ENCODE measurements at places on chromosomes 2 and 18.
A peak's percentile ranks its signal among the peaks of the same experiment; 100 is the strongest.

DNA sequence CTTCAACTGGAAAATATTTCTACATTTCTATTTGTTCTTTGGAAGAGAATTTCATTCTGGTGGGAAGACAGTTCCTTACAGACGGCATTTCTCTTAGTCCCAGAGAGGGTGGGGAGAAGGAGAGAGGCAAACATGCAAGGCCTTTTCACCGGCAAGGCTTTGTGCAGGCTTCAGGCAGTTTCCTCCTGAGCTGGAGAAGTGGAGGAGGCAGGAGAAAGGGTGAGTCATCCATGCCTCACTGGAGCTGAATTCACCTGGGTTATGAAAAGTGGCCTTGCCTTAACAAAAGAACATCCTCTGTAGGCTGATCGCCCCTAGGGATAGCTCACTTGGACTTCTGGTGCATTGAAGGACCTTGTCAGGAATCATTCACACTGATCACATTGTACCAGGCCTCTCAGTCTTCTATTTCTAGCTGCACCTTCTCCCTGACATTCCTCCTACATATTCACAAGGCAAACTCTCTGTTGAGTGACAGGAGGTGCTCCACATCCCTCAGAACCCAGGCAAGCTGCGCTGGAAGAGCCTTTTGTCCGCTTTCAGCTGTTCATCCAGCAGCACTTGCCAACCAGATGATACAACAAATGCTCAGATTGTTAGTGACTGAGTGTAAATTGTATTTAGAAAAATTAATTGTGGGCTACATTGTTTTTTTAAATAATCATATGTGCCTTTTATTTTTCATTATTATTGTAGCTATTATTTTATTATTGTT lies 796.1 kb downstream of the DCDC2C start:
- DNase-seq, result no peak

DNA sequence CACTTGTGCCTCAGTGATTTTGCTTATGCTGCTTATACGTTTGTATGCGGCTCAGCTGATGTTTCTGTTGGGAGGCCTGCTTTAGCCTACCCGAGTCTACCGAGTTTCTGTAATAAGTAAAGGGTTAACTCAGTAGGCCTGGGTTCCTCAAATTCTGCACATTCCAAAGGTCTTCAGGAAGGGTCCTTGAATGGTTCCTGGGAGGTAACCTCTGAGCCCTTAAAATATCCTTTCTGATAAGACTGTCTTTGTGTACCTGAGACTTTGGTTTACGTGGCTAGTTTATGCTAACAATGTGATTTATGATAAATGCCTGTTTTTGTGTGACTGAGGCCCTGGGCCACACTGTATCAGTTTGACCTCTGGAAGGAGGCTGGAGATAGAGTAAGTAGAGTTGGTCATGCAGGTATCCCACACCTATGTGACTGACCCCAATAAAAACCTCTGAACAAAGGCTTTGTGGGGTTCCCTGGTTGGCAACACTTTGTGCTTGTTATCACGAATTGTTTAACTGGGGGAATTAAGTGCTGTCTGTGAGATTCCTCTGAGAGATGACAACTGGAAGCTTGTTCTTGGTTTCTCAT lies 18.9 kb upstream of the PNPT1 start:
- DNase-seq, result no peak

GRCh38 chr2:71749671-71750101 lies 296.3 kb downstream of the DYSF start:
- no peak for DNase-seq

GRCh38 chr2:101734505-101735165 lies 37.1 kb downstream of the MAP4K4 start:
- no peak for DNase-seq

GRCh38 chr2:205367331-205367935 lies 314.9 kb upstream of the NRP2 start:
- DNase-seq, result no peak

DNA sequence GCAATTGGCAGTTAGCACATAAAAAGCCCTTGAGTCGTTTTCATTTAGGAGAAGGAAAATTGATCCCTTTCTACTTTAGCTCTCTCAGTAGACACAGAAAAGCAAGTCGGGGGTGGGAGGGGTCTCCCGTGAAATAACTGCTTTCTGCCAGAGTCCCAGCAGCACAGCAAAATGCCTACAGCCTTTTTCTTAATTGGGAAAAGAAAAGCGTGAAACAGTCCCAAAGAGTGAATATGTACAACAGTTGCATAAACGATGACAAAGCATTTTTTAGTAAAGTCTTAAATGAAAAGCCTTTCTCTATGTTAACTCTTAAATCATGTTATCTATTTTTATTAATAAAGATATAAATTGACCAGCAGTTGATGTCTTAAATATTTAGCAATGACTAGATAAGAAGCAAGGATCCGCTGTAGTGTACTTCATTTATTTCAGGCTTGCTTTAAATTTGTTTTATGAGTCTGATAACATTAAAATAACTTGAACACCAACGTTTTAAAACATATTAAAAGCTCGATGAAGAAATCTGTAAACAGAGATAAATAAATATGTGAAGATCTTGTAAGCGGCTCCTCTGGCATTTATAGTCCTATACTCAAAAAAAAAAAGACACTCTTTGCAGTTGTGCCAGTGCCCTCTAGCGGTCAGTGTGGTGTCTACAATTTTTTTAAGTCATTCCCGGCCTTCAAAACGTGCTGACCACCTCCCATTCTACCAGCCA lies 42.3 kb upstream of the ATIC start:
- DNase-seq, result peak; percentile 16

DNA sequence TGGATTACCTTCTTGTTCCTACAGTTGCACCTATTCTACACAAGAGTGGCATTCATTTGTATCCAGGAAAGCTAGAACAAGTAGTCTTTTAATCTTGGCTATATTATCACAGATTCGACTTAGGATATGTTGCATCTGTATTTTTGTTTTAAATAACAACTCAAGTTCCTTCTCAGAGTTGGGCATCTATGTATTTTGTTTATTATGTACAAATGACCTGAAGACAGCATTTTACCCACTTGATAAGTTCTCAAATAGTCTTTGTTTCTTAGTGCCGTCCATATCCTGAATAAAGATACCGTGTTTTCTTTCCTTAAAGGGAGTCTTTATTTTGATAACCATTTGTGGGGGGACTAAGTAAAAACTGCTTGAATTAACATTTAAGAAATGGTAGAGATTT lies 2.9 kb downstream of the ITPRID2 start:
- DNase-seq, result no peak

GRCh38 chr2:126971481-126972278 lies 73.0 kb downstream of the TEX51 start:
- peak; percentile 49 for DNase-seq

DNA sequence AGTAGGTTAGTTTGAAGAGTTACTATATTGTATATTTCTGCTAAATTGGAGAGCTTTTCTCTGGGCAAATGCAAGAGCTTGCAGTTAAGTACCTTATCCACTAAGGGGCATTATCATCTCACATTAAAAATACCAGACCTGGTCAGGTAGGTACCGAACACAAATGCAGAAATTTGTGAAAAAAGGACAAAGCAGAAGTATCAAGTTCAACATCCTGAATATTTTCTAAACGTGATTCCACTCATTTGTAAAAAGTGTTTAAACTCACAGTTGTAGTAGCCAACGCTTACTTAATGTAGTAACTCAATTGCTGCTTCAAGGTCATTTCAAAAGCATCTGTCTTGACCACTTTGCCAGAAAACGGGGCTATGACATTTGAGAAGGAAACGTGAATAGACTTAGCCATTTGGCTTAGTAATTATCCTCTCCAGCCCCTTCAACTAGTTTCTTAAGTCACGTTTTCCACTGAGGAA lies 52.1 kb downstream of the CYRIA start:
- no peak for DNase-seq

DNA sequence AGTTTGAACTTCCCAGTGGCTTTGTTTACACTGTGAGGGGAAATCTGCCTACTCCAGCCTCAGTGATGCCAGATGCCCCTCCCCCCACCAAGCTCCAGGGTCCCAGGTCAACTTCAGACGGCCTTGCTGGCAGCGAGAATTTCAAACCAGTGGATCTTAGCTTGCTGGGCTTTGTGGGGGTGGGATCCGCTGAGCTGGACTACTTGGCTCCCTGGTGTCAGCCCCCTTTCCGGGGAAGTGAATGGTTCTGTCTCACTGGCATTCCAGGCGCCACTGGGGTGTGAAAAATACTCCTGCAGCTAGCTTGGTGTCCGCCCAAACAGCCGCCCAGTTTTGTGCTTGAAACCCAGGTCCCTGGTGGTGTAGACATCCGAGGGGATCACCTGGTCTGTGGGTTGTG lies 70.0 kb upstream of the NEUROD1 start:
- DNase-seq, result no peak

DNA sequence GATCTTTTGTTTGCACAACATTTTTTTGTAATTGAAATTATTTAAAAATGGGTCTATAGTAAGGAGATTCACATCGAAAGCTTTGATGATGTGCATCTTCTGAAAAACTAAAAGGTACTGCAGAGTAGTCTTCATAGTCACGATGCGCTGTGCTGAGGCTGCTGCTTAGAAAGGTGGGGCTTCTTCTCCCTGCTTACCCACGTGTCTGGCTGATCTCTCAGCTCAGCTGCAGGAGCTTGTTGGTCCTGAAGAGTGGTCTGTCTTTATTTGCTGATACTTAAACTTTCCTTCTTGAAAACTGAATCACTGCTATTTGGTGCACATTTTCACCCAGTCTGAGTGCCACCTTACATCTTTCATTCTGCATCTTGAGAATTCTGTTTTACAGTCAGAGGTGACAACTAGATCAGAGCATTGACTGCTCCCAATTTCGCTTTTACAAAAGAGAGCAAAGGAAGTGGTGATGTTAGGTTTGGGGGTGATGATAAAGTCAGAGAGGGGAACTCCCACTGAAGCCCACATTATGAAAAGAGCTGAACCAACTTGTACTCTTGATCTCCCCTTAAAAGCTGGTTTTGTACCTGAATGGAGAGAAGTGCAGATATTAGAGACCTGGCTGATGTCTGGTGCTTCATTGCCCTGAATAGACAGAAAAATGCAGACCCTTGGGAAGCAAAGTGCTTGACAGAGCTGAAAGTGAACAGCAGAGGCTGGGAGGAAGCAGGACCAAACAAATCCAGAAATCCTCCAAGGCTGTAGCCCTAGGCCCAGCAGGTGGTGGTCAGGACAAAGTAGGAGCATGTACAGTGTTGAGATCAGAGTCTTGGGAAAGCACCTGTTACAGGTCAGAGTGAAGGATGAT lies 984.5 kb downstream of the TSN start:
- DNase-seq, result no peak

DNA sequence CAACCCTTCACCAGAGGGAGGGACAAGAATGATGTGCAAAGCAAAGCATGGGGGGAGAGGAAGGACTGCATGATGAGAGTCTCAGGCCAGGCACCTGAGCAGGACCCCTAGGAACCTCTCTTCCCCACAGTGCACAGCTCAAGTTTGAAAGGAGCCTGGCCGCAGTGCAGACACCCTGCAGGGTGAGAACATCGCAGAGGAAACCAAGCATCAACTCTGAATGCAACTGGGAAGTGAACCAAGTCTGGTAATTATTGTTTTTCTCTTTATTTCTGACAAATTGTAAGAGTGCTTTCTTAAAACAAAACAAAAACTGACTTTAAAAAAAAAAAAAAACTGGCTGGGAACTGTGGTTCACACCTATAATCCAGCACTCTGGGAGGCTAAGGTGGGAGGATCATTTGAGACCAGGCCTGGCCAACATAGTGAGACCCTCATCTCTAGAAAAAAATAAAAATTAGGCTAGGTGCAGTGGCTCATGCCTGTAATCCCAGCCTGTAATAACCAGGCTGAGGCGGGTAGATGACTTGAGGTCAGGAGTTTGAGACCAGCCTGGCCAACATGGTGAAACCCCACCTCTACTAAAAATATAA lies 15.3 kb downstream of the NPC1 start:
- DNase-seq, result no peak

- DNase-seq, result no peak
These were observed 24.1 kb upstream of the RABL2A start for GRCh38 chr2:113602869-113603466.

Data from activated CD8-positive, alpha-beta memory T cell treated with anti-CD3 and anti-CD28 coated beads for 48 hours (primary cell).